Activated CD4-positive, alpha-beta T cell treated with anti-CD3 and anti-CD28 coated beads for 48 hours (primary cell): ENCODE measurements at places on chromosomes 1 and 21.

- no peak for DNase-seq
Measured at GRCh38 chr1:211756471-211757020, 74.0 kb downstream of the LPGAT1 start.

DNA sequence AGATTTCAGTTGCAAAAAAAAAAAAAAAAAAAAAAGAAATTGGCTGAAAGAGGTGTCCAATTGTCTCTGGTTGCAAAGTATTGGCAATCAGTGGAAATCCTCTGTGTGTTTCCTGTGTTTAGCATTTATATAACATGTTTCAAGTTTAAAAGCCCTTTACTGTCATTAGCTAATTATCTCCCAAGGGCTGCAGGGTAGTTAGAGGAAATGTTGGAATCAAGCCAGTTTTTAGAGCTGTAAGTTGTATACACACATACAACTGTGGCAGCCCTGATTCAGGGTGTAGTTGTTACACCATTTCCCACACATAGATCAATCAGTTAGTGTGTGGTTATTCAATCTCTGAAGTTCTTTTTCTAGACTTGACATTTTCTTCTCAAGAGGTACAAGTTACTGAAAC, 8.9 kb upstream of the ZNF326 start:
- DNase-seq = no peak

GRCh38 chr1:172450524-172450885, 6.6 kb upstream of the PIGC start:
- no peak for DNase-seq

- DNase-seq = no peak
Measured at GRCh38 chr1:40836283-40836682, 25.9 kb downstream of the CITED4 start.

DNA sequence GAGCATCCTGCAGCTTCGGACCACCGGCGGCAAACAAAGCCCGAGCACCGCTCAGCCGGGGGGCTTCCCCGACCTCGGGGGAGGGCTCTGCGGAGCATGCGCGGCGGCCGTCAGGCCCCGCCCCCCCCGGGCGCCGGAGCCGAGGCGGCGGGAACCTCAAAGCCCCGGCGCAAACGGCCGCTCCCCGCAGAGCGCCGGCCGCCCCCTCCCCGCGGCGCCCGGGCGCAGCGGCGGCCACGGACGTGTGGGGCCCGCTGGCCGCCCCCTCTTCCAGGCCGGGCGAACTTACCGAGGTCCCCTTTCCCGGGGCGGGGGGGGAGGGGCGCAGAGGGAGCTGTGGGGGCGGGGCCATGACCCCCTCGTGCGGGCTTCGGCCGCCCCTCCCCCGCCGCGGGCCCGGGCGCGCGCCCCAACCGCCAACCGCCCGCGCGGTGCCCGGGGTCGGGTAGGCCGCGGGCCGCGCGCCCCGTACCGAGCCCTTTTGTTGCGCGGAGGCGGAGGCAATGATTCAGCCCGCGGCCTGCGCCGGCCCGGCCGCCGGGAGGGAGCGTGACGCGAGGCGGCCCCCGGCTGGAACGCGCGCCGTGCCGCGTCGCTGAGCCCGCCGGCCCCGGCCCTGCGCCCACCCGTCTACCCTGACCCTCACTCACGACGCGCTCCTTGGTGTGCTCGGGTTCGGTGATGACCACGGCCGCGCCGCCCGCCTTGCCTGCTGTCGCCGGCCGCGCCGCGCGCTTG, 1.7 kb downstream of the RCC2 start:
- peak; percentile 71 for DNase-seq

DNA sequence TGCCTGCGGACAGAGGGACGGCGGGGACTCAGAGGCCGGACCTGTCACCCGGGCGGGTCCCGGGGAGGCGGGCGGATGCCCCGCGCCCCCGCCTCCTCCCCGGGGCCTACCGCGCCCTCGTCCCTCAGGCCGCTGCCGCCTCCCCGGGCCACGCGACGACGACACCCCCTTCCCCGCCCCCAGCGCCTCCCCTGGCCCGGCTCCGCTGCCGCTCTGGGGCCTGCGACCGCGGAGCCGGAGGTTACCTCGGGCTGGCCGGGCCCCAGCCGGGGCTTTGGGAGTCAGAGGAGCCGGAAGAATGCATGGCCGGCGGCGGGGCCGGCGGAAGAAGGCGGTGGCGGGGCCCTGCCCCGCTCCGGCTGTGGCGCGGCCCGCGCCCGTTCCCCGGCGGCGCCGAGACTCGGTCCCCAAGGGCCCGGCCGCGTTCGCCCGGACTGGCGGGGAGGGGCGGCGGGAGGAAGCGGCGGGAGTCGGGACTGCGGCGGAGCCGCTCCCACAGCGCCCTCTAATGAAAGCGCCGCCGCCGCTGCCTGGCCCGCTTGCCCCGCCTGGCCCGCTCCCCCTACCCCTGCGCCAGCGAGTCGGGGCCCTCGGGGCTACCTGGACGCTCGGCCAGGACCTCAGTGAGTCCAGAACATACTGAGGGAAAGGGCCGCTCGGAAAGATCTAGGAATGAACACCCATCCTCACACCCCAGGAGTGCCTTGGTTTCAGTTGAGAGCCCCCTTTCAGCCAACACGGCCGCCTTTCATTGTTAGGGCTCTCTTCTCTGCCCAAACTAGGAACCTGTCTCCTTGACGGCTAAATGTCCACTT, at the start of gene LPGAT1:
Gene LPGAT1 (minus strand): TSS at position 436 of the 815 bp plus-strand sequence. CDS start 1,467 bp downstream, outside the sequence.
- DNase-seq = peak; percentile 79

GRCh38 chr1:61042466-61043009, 39.8 kb upstream of the NFIA start:
- DNase-seq = no peak

GRCh38 chr1:5684791-5685190, 307.4 kb downstream of the NPHP4 start:
- DNase-seq = no peak

- DNase-seq = no peak
Measured at GRCh38 chr1:245001252-245001651, 136.9 kb upstream of the HNRNPU start.

DNA sequence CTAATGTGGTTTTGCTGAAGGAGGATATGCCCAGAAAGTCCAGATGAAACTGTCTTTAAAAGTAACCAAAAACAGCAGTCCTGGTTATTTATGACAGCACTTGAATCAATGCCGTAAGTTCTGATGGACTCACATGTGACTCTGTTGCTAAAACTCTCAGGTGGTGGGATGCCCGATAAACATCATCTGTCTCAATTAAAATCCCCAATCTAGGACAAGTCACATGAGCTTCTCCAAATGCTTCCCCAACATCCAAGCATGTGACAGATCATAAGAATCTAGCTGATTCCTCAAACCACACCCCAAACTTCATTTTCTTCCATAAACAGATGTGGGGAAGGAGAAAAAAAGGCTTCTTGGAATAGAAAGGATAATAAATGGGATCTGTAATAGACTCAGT, 786 bp upstream of the CTSK start:
- no peak for DNase-seq

DNA sequence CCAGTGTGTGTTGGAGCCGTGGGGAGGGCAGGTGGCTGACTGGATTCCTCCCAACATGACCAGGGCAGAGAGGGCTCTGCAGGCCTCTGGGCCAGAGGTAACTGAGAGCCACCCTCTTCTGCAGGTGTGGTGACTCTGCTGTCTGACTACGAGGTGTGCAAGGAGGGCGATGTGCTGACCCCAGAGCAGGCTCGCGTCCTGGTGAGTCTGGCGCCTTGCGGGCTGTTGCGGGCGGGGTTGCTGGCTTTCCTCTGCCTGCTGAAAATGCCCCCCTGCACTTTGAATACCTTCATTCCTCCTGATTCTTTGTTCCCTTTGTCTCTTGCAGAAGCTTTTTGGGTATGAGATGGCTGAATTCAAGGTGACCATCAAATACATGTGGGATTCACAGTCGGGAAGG, 6.7 kb downstream of the MRTO4 start:
- no peak for DNase-seq

DNA sequence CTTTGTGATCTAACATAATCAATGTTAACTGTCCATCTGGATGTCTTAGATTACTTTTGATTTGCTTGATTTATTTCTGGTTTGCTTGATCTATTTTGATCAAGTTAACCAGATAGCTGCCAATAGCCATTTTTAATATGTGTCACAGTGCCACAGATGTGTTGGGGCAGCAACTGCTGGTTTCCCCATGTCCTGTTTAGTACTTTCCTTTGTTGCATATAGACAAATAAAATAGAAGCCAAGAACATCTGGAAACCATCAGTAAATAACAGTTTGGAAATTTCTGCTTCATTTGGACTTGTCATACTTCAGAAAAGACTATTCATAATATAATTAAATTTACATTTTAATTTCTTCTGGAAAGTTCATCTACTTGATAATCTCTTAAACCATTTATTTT, 145.6 kb upstream of the C21orf91 start:
- DNase-seq = no peak

DNA sequence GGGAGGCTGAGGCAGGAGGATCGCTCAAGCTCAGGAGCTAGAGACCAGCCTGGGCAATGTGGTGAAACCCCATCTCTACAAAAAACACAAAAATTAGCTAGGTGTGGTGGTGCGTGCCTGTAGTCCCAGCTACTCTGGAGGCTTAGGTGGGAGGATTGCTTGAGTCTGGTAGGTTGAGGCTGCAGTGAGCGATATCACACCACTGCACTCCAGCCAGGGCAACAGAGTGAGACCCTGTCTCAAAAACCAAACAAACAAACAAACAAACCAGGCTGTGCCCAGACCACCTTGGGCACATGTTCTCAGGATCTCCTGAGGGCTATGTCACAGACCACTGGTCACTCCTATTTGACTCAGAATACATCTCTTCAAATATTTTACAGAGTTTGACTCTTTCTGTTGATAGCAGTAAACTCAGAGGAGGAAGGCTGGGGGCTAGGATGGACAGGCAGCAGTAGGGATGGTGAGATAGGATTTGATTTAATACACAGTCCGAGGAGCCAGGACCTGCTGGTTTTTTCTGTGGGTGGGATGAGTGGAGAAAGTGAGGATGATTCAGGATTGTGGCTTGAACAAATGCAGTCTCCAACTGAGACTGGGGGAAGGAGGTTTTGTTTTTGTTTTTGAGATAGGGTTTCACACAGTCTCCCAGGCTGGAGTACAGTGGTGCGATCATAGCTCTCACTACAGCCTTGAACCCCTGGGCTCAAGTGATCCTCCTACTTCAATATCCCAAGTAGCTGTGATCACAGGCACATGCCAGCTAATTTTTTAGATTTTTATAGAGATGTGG, 46.5 kb downstream of the OLFML3 start:
- no peak for DNase-seq

GRCh38 chr1:206457408-206458120, 12.7 kb upstream of the IKBKE start:
- DNase-seq = peak; percentile 33

GRCh38 chr1:230459465-230459864, 33.3 kb upstream of the PGBD5 start:
- no peak for DNase-seq

GRCh38 chr1:69498711-69499110, 69.0 kb upstream of the LRRC7 start:
- DNase-seq = no peak

GRCh38 chr1:145977486-145978470, 13.3 kb downstream of the POLR3GL start:
- DNase-seq = peak; percentile 78

- DNase-seq = peak; percentile 70
Measured at GRCh38 chr1:160206036-160206389, 829 bp downstream of the PEA15 start.

GRCh38 chr1:4931486-4931885, 277.1 kb downstream of the AJAP1 start:
- DNase-seq = no peak

- DNase-seq = no peak
Measured at GRCh38 chr1:28143496-28144202, 32.8 kb downstream of the PTAFR start.
